NCI-H1436 treated with DMSO at 0.1 percent for 48 hours (cell line): ENCODE measurements at places on chromosomes 11 and 22.

DNA sequence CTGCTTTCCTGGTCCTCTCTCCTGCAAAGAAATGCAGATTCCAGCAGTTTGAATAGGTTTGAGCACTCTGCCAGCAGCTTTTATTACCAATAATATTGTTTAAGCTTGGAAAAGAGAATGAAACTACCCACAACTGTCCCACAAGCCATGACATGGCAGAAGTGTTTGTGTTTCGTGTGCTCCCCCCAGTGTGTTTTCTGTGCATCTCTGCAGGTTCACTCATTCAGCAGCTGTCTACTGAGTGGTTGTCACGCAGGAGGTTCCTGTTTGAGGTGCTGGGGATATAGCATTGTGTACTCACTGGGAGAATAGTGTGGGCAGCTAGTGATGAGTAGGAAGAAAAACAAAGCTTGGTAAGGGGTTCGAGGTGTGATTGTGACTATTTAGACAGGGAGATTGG lies 55.3 kb upstream of the SUSD2 start:
- no peak for DNase-seq

DNA sequence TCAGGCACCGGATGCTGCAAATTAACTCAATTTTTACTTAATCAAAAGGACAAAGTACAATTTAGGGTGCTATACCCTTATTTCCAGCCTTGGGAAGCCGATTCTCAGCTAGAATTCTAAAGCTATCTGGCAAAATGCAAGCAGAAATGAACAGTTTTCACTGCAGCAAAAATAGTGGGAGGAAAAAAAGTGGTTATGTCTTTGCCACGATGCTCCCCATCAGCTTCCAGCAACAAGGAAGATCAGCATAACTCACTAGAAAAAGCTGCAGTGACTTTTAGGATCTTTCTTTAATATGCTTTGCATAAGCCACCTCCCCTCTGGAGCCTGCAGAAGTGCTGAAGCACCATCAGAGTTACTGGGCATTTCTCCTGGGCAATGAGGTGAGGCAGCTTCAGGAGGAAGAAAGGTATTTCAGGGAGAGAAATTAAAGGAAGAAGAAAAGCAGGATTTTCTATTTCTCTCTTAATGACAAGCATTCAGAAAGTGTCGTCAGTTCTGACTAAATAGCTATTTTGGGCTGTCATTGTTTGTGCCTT lies 702.9 kb downstream of the DLG2 start:
- no peak for DNase-seq

DNA sequence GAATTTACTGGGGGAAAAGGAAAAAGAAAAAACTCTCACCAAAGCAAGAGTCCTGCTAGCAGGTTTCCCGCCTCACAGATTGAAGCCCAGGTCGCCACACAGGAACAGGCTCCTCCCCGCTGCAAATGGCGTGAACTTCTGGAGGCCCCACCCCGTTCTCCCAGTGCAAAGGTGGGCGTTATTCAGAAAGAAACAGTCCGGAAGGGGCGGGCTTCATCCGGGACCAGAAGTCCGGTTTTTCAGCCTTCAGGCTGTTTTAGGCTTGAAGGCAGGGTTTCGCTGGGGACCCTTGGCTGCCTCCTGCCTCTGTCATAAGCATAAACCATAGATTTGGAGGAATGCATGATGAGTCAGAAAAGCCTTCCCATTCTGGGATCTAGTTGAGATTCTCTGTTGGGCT lies 148.3 kb upstream of the POU2AF2 start:
- DNase-seq = no peak

DNA sequence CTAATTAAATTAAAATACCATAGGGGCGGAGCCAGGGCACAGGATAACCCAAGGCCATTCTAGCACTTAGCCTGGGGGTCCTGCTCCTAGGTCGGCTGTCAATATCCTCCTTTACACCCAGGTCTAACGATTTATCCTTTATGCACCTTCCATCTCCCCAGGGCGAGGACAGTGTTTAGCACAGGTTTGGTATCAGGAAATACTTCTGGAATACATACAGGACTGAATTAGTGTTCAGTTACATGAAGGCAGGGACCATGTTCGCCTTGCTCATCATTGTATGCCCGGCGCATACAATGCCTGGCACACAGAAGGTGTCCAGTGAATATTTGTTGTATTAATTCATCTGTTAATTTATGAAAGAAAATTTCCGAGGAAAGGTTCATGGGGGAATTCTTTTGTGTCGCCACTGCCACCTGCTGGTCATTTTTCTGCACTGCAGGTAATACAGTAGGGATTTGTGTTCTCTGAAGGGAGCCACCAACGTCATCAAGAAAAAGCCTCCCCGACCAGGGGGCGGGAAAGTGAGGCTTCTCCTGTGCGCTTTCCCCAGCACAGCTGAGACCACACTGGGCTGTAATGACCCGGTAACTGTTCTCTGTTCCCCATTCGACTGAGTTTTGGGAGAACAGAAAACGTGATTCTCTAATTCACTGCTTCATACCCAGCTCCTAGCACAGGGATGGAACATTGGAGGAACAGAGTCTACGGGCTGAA lies 68.7 kb upstream of the ASPHD2 start:
- no peak for DNase-seq

DNA sequence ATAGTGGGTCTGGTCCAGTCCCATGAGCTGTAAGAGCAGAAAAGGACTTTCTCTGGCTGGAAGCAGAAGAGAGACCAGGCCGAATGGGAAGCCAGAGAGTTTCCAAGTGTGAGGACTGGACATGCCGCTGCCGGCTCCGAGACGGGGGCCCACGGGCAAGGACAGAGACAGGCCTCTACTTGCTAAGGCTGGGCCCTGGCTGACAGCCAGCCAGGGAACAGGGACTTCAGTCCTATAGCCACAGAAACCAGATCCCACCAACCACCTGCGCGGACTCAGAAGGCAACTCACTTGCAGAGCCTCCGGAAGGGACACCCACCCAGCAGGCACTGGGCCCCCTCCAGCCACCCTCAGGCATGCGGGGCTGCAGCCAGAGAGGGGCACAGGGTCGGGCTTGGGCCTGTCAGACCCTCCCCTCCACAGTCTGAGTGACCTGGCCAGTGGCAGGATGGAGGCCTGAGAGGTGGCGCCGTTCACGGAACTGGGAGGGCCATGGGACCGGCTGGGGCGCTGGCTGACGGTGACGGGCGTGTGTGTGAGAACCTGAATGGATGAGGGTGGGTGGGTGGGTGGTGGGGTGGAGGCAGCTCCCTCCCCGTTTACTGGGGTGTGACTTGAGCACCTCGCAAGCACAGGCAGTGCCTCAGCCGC lies 47.8 kb upstream of the A4GALT start:
- no peak for DNase-seq

GRCh38 chr11:120280600-120281051 lies 40.7 kb downstream of the POU2F3 start:
- no peak for DNase-seq

- DNase-seq = no peak
Observed at GRCh38 chr11:11265994-11266606, 87.0 kb downstream of the CSNK2A3 start.

- DNase-seq = no peak
Observed at GRCh38 chr22:19983741-19984140, 32.9 kb downstream of the ARVCF start.

DNA sequence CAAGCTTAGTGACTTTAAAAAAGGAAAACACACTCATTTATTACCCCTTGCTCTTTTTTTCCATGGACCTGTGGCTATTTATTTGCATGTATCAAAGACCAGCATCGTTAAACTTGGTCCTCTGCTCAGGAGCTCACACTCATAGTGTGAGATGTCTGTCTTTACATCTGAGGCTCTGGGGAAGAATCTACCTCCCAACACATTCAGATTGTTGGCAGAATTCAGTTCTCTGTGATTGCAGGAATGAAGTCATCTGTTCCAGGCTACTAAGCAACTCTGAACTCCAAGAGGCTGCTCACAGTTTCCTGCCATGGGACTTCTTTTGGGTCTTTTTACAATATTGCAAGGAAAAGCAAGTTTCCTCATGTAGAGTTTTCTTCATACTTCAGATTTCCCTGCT lies 138.8 kb downstream of the LRRC4C start:
- DNase-seq = no peak

DNA sequence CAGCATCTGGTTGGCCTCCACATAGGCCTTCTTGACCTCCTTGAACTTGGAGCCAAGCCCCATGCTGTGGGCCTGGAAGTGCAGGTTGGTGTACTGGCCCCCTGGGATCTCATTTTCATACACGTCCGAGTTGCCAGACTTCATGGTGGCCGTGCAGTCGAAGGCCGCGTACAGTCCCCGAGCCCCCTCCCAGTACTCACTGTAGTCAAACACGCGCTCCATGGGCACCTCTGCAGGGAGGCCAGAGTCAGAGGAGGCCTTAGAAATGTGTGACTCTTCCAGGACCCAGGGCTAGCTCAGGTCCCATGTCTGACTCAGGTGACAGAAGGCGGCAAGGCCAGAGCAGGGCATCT lies 6.7 kb upstream of the LRFN4 start:
- DNase-seq = no peak

- no peak for DNase-seq
Observed at GRCh38 chr11:27295928-27296327, 67.1 kb downstream of the CCDC34 start.

- DNase-seq = no peak
Observed at GRCh38 chr11:34988294-34989255, 72.2 kb downstream of the PDHX start.

DNA sequence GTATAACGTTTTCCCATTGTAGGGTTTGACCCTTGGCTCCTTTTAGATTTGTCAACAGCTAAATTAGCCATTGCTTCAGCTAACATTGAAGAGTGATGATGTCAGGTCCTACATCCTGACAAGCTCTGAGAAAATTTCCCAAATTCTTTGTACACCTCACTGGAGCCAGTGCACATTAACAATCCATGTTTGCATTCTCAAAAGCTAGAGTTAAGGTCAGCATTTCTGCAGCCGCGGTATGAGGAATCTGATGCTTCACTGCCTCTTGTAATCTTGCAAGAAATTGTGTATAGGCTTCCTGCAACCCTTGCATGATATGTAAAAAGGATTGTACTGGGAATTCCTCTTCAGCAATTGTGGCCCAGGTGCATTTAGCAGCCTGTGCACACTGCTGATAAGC lies 33.1 kb upstream of the NCAM1 start:
- no peak for DNase-seq

- DNase-seq = no peak
Observed at GRCh38 chr22:23753385-23753784, 840 bp downstream of the VPREB3 start.

- no peak for DNase-seq
Observed at GRCh38 chr11:34633990-34634693, 13.2 kb downstream of the EHF start.

GRCh38 chr11:83736684-83737083 lies 450.5 kb upstream of the CCDC90B start:
- DNase-seq = no peak

DNA sequence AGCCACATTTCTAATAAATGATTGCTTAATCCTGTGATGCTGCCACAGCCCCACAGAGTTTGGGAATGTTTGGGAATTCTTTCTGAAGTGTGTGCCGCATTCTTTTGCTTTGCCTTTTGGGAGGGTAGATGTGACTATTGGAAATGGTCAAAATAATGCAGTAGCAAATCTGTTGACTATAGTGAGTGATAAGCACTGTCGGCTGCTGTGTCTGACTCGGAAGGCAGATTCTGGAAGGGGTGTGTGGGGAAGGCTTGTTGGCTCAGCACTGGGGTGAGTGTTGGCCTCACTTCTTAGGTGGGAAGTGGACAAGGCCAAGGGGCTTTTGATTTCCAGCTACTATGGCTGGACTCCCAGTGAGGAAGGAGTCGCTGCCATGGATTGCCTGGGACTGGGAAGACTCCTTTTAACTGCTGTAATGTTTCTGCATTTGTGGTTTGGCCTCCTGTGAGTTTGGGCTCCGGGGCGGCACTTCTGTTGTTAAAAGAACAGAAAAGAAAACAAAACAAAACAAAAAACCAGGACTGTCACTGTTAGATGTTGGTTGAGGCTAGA lies 20.1 kb downstream of the ZBTB16 start:
- DNase-seq = no peak

DNA sequence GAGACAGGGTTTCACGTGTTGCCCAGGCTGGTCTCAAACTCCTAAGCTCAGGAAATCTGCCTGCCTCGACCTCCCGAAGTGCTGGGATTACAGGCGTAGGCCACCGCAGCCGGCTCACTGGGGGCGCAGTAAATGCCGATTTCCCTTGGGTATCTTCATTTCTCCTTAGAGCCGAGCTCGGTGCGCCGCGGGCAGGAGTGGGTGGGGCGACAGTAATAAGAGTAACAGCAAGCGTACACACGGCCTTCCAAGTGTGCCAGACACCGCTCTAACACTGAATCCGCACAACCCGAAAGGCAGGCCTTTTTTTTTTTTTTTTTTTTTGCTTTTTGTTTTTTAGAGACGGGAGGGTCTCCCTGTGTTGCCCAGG lies 500 bp upstream of the ADSL start:
- DNase-seq = no peak

- DNase-seq = no peak
Observed at GRCh38 chr11:108609682-108610081, 16.1 kb upstream of the EXPH5 start.

GRCh38 chr11:74696939-74697675 lies 34.1 kb downstream of the CHRDL2 start:
- no peak for DNase-seq

- DNase-seq = no peak
Observed at GRCh38 chr22:40932396-40932795, 18.8 kb upstream of the RBX1 start.

- DNase-seq = no peak
Observed at GRCh38 chr11:59173080-59173963, 1.4 kb downstream of the DTX4 start.

DNA sequence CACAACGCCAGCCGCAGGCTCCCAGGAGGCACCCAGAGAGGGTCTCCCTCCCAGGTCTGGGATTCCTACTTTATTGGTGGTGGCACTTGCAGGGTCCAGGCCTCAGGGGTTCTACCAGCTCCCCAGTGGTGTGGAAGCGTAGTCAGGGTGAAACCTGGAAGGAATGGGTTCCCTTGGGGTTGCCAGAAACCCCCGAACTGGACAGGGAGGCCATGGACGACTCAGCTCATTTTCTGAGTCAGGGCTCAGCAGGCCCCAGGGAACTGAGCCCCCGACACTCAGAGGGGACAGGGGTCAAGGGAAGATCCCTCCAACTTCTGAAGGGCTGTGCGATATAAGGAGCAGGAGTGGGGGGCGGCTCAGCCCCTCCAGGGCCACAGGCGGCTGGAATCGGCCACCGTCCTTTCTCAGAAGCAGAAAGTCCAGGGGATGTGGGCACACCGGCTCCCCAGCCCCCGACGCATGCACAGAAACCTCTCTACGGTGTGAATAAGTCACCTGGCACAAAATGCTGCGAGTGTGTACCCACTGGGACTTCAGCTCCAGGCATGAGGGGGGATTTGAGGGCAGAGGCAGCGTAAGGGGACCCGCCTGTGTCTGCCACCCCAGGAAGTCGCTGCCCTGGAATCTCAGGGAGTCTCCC lies 25.1 kb downstream of the MRGPRG start:
- no peak for DNase-seq

DNA sequence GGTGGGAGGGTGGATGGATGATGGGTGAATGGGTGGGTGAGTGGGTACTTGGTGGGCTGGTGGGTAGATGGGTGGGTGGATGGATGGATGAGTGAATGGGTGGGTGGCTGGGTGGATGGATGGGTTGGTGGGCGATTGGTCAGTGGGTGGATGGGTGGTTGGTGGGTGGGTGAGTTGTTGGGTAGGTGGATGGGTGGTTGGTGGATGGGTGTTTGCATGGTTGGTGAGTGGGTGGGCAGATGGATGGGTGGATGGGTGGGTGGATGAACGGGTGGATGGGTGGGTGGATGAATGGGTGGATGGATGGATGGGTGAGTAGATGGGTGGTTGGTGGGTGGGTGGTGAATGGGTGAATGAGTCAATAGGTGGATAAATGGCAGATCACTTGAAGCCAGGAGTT lies 43.0 kb upstream of the LRRC32 start:
- DNase-seq = no peak
